ENCODE measurements at places on chromosomes 5 and 9.
A peak's percentile ranks its signal among the peaks of the same experiment; 100 is the strongest.

DNA sequence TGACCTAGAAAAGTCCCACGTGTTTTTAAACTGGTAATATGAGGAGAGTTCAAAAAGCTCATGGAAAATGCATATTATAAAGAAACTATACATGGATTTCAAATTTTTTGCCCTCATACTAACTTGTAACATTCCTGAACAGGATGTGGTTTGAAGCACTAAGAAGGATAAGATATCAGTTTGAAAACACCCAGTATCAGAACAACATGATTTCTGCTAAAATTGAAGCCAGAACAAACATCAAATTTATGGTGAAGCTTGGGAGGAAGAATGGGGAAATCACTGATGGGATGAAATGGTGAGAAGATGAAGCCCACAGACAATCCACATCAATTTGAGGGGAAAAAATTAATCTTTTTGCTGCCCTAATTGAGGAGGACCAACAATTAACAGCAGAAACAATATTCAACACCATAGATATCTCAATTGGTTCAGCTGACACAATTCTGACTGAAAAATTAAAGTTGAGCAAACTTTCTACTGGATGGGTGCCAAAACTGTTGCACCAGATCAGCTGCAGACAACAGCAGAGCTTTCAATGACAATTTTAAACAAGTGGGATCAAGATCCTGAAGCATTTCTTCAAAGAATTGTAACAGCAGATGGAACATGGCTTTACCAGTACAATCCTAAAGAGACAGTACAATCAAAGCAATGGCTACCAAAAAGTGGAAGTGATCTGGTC is 113.2 kb upstream of the SNX2 start:
- no peak for DNase-seq

DNA sequence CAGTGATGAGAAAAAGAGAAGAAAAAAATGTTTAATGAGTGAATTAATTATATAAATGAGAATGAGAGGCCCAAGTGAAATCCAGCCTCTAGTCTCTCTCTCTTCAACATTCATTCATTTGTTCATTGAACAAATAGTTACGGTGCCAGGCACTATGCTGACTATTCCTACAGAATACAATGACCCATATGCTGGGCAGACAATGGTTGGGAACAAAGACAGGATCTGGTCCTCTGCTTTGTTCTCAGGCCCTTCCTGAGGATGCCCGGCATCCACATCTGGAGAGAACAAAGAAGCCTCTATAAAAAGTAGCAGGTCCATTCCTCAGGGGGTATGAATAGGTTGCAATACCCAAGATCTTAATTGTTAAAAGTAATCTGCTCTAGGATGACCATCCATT is 6.9 kb downstream of the ADAM19 start:
- DNase-seq = no peak

DNA sequence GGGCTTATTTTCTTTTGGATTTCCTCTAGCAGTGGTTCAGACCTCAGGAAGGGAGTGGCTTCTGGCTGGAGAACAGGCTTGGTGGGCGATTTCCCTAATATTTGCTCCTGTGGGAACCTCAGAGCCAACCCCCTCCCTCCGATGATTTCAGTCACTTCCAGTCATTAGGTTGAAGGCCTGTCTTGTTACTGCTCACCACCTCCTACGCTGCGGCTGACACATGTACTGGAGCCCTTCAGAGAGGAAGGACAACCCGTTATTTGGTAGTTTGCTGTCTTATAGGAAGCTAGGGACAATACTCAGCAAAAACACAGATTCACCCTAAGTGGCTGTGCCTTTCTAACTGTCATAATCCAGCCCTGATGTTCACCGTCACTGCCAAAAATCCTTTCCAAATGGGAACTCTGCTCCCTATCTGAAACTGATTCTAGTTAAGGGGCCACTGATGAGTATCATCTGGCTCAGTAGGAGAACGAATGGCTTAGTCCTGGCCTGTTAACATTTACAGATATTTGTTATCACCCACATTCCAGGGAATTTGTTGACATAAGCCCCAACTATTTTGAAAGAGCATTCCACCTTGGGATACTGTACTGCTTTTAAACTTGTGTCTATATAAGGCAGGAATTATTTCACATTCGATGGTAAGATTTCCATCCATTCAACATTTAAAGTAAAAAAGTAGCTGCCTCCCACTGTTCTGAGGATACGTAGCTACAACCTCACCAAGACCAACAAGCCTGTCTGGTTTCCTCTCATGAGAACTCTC is 29.3 kb upstream of the ANKH start:
- no peak for DNase-seq

DNA sequence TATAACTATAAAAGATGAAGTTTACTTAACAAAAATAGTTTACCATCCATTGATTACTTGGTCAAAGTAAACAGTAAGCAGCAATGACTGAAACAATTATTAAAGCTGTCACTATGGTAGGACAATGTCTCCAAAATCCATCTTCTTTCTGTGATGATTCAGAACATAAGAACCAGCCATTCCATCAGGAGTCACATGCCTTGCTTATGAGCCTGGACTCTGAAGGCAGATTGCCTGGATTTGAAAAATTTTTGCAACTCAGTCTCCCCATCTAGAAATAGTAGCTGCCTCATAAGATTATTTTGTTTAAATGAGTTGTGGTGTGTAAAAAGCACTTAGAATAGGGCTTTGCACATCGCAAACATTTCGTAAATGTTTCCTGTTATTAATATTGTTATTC is 136.2 kb downstream of the LIFR start:
- no peak for DNase-seq

GRCh38 chr5:163887854-163888253 is 382.4 kb downstream of the MAT2B start:
- no peak for DNase-seq

GRCh38 chr9:130430734-130431535 is 13.8 kb upstream of the ASS1 start:
- no peak for DNase-seq

GRCh38 chr5:90909101-90909503 is 350.5 kb downstream of the ADGRV1 start:
- no peak for DNase-seq

DNA sequence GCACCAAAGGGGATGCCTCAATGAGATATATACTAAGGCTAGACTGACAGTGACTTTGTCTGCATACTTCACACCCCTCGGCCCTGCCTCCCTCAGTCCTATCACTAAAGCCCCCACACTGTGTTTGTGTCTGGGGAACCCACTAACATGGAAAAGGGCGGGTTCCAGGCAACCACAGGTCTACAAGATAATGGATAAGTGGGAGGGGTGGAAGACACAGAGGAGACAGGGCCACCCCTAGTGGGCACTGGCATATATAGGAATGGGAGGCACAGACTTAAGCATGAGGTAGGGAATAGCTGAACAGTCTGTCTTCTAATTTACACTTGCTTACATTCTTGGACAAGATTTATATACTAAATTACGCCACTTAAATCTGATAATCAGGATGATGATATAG is 74.0 kb downstream of the SLIT3 start:
- no peak for DNase-seq

- DNase-seq = no peak
These were observed 108.5 kb downstream of the MVB12B start for GRCh38 chr9:126435105-126435504.

- DNase-seq = no peak
These were observed 133.1 kb upstream of the MAP1B start for GRCh38 chr5:71974165-71974564.

- DNase-seq = no peak
These were observed 181.8 kb upstream of the MEF2C start for GRCh38 chr5:89064736-89065135.

- DNase-seq = no peak
These were observed 128.2 kb downstream of the OLFM1 start for GRCh38 chr9:135215571-135216161.

- no peak for DNase-seq
These were observed 18.0 kb downstream of the MAP3K1 start for GRCh38 chr5:56833325-56833724.

DNA sequence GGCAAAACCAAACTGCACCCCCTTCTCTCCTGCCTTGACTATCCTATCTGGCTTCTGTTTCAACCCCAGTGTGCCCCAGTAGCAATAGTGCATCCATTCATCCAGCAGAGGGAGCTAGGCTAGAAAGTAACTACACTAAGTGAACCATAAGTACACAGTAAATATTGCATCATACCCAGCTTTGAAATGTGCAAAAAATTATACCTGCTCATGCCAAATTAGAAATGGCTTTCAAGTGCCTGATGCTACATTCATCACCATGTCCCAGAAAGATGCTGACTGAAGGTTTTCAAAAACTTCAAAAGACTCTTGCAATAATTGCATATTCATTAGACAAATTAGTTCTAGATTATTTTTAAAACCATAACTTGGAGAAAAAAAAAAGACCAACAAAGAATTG is 153.5 kb downstream of the PRELID2 start:
- peak; percentile 37 for DNase-seq

- no peak for DNase-seq
These were observed 37.3 kb upstream of the ZNF622 start for GRCh38 chr5:16502866-16503265.

GRCh38 chr5:142475102-142475513 is 150.3 kb upstream of the SPRY4 start:
- DNase-seq = no peak

DNA sequence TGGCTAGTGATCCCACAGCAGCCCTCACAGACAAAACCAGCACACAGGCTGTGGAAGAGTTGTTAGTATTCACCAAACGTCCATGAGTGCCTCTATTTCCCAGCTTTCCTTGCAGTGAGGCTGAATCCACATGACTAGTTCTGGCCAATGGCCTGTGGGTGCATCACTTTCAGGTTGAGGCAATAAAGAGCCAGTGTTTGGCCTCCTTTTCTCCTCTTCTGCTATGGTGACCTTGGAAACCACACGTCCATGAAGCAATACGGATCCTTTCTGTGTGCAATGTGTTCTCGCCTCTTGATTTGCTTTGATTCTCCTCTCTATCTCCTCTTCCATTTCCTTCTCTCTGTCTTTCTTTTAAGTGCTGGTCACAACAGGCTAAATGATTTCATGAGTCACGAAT is 23.4 kb upstream of the CLK4 start:
- no peak for DNase-seq

- DNase-seq = no peak
These were observed 133.6 kb upstream of the CDH6 start for GRCh38 chr5:31059889-31060288.

GRCh38 chr5:59079622-59080620 is 497.0 kb downstream of the RAB3C start:
- DNase-seq = no peak

- no peak for DNase-seq
These were observed 11.1 kb upstream of the FSD1L start for GRCh38 chr9:105436783-105437182.

DNA sequence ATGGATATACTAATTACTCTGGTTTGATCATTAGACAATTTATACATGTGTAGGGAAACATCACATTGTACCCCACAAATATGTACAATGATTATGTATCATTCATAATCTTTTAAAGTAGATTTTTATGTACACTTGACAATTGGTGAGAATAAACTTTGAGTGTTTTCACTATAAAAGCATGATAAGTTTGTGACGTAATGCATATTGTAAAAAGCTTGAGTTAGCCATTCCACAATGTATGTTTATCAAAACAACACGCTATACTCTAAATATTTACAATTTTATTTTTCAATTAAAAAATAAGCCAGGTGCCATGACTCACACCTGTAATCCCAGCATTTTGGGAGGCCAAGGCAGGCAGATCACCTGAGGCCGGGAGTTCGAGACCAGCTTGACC is 360.1 kb upstream of the ITGA1 start:
- no peak for DNase-seq

- DNase-seq = no peak
These were observed 165.4 kb upstream of the RAI14 start for GRCh38 chr5:34490506-34491250.

DNA sequence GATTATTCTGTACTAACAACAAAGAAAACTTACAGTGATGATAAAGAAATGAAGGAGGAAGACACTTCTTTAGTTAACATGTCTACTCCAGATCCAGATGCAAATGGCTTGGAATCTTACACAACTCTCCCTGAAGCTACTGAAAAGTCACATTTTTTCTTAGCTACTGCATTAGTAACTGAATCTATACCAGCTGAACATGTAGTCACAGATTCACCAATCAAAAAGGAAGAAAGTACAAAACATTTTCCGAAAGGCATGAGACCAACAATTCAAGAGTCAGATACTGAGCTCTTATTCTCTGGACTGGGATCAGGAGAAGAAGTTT is 67.9 kb downstream of the VCAN start:
- DNase-seq = no peak

GRCh38 chr9:133153227-133154096 is 10.3 kb downstream of the GBGT1 start:
- DNase-seq = no peak

DNA sequence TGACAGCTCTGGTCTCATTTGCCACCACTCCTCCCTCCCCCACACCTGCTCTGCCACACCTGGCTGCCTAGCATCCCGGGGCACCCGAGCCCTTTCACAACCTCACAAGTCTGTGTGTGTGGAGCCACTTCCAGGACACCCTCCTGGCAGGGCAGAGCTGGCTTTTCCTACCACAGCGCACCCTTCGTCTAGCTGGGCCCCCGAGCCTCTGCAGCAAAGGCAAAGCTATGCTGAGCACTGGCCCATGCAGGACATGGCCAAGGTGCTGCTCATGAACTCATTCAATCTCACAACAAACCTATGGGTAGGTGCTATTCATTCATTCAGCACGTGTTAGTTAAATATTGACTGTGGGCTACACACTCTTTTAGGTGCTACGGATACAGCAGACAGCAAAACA is 43.4 kb downstream of the DUSP1 start:
- DNase-seq = no peak

DNA sequence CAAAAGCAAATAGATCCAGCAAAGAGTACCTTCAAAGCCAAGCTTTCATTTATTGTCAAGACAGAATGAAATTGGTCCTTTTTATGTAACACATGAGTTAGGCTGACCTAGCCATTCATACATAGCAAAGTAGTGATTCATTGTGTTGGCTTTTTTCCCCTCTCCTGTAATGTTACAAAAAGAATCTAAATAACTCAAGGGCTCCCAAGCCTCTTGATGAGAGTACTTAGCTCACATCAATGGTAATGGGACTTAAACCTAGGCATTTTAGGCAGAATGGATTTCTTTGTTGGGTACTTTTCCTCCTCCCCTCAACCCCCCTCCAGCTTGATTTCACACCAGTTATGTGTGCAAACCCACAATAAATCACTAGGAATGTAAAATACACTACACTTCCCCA is 123.7 kb downstream of the EBF1 start:
- DNase-seq = no peak

DNA sequence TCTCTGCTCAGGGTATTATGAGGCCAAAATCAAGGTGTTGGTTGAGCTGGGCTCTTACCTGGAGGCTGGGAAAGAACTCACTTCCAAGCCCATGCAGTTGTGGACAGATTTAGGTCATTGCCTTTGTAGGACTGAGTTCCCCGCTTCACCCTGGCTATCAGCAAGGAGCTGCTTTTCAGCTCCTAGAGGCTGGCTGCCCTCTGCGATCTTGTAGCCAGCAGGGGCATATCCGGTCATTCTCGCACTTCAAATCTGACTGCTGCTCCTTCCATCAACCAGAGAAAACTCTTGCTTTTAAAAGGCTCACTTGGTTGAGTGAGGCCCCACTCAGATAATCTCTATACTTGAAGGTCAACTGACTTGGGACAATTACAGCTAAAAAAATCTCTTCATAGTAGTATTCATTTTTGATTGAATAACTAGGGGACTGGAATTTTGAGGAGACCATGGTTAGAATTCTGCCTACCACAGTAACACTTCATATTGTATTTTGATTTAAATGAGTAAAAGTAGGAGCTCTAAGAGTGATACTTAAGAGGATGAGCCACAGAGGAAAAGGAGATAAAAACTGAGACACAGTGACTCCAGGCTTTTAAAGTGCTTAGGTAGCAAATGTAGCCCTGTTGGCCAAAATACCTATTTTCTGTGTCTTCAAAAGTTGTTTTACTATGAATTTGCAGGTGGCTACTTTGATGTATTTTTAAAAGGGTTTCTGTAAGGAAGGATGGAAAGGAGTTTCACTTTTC is 137.4 kb downstream of the CD180 start:
- no peak for DNase-seq

Measured in GM12864 (cell line).